ENCODE measurements at places on chromosomes 2 and 18. TPM values are rescaled to one million over a fixed set of nuclear protein-coding genes. Genes with fewer than 3 reads are reported as not detected.

TCF23 gene
- 0.63 TPM for total RNA-seq

MRO gene
- total RNA-seq, result 1.7 TPM

SATB2 gene
- total RNA-seq, result 1.9 TPM

CD8B2 gene
- total RNA-seq, result not detected

GALR1 gene
- not detected for total RNA-seq

PRKAG3 gene
- total RNA-seq, result 70.2 TPM

SS18 gene
- 13.5 TPM for total RNA-seq

DNA sequence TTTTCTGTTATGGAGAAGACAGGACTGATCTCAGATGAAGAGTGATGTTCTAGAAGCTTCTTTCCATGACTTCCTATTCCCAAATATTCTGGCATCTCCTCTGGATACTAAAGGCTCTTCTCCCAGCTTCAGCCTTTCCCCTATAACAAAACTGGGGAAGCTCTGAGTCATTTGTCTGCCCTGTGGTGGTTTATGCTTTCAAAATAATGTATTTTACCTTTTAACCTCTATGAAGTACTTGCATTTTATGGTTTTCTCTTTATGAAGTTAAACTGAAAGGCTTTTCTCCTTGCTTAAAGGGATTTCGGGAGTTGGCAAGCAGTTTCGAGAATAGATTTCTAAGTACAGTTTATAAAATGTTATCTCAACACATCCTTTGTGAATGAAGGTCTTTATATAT is 104.4 kb downstream of the TANC1 start:
- no peak for DNase-seq

DNA sequence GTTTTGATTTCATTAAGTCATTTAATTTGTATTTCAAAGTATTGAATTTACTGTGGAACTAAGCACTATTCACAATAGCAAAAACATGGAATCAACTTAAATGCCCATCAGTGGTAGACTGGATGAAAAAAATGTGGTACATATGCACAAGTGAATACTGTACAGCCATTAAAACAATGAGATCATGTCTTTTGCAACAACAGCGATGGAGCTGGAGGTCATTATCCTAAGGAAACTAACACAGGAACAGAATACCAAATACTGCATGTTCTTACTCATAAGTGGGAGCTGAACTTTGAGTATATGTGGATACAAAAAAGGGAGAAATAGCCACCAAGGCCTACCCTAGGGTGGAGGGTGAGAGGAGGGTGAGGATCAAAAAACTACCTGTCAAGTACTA is 164.4 kb downstream of the BABAM2 start:
- DNase-seq, result no peak

DNA sequence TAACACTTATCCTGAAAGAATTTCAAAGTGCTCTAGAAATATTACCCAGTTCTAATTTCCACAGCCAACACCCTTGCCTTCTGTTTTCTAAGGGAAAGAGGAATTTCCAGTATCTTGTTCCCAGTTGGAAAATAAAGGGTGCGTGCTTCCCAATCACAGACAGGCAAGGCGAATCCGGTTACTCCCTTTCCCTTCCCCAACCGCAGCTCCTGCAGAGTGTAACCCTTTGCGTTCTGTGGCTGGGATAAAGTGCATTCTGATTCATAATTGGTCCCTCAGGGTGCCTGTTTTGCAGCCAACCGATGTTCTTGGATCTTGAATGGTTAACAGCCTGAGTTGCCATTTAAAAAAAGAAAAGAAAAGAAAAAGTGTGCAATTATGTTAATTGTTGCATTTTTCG is 40.6 kb upstream of the PGAP1 start:
- DNase-seq, result no peak

DNA sequence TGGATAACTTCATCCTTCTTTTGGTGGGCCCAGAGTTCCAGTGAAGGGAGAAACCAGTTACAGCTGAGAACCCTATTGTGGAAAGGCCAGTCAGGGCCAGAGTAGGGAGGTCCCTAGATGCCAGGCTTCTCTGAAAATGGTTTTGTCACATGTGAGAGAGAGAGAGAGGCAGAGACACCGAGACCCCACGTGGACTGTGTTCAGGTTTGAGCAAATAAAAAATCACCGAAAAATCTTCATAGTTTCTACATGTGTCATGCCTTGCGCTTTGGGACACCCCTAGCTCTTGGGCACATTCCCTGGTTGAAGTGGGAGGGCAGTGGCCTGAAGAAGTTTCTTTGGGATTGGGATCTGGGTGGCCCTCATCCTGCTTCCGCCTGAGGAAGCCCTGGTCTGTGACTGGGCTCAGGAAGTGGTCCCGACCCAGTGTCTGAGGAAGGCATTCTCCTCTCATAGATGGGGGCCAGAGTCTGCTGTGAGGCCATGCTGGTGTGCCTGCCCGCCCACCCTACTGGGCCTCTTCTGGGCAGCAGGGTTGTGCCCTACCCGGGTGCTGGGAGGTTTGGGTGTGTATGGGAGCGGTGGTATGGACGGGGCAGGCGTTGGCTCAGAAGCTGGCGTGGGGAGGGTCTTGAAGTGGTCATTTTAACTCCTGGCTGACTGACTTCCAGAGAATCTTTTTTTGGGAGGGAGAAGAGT is 16.1 kb downstream of the NCK2 start:
- DNase-seq, result no peak

- DNase-seq, result no peak
Measured at GRCh38 chr2:74835831-74836674, 2.1 kb downstream of the HK2 start.

- no peak for DNase-seq
Measured at GRCh38 chr18:70194227-70194890, 11.1 kb downstream of the RTTN start.

- DNase-seq, result no peak
Measured at GRCh38 chr2:10392951-10393639, 55.0 kb downstream of the ODC1 start.

GRCh38 chr2:104654811-104655210 is 199.1 kb upstream of the POU3F3 start:
- no peak for DNase-seq

- DNase-seq, result peak; percentile 81
Measured at GRCh38 chr2:25938345-25938744, 44.0 kb downstream of the KIF3C start.

GRCh38 chr2:173659509-173659908 is 304.8 kb downstream of the CDCA7 start:
- DNase-seq, result no peak

- no peak for DNase-seq
Measured at GRCh38 chr2:107462181-107462580, 364.5 kb upstream of the RGPD4 start.

DNA sequence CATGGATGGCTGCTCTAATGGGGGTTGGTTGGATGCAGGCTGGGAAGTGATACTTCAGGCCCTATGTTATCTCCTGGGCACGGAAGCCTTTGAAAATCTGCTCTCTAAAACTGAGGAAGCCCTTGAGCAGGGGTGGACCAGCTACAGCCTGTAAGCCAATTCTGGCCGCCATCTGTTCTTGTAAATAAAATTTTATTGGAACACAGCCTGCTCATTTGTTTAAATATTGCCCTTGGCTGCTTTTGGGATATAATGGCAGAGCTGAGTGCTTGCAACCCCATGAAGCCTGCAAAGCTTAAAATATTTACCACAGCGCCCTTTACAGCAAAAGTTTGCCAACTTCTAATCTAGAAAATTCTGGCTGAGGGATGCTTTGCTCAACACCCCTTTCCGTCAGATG is 11.9 kb upstream of the IGFBP2 start:
- no peak for DNase-seq

GRCh38 chr2:44392338-44392943 is 30.7 kb downstream of the CAMKMT start:
- no peak for DNase-seq

GRCh38 chr2:5911718-5912117 is 219.5 kb downstream of the SOX11 start:
- no peak for DNase-seq

DNA sequence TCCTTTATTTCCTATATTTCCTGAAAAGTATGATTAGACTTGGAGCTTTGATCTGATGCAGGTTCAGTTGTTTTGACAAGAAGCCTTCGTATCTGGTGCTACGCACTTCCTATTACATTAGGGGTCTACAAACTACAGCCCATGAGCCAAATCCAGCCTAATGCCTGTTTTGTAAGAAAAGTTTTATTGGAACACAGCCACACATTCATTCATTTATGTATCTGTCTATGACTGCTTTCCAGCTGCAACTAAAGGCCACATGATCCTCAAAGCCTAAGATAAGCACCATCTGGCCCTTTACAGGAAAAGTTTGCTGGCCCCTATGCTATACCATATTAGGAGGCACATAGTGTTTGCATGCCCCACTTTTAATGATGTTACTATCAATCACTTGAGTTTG is 26.0 kb downstream of the EIF2AK3 start:
- DNase-seq, result no peak

DNA sequence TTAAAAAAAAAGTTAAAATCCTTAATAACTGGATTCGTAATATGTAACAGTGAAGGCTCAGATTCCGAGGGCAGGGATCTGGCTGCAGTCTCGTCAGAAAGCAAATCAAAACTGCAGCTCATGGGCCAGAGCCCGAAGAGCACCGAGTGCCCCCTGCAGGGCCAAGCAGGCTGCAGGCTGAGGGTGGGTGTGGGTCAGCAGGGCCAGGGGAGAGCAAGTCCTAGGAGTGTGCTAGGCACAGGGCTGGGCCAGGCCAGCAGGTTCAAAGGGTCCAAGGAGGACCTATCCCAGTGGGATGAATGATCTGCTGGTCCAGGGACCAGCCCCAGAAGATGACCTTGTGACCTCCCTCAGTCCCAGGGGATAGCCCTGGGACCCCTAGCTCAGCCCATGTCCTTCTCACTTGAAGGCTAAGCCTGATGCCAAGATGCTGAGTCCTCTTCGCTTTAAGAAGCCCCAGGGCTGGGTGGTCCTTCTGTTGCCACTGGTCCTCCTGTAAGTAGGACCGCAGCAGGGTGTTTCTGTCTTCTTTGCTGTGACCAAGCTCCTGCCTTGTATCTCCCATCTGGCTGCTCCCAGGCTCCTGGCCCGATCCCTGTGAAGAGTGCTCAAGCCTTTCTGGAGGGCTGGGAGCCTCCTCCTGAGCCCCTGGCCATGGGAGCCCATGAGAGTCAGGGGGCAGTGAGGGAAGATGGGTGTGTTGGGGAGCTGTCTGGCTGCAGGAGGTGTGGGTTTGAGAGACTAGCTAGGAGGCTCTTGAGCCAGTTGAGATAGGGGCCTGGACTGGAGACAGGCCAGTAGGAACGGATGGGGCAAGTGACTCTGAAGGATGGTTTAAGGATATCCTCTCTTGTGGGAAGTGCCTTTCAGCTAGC is 150.7 kb downstream of the DYSF start:
- DNase-seq, result peak; percentile 10

DNA sequence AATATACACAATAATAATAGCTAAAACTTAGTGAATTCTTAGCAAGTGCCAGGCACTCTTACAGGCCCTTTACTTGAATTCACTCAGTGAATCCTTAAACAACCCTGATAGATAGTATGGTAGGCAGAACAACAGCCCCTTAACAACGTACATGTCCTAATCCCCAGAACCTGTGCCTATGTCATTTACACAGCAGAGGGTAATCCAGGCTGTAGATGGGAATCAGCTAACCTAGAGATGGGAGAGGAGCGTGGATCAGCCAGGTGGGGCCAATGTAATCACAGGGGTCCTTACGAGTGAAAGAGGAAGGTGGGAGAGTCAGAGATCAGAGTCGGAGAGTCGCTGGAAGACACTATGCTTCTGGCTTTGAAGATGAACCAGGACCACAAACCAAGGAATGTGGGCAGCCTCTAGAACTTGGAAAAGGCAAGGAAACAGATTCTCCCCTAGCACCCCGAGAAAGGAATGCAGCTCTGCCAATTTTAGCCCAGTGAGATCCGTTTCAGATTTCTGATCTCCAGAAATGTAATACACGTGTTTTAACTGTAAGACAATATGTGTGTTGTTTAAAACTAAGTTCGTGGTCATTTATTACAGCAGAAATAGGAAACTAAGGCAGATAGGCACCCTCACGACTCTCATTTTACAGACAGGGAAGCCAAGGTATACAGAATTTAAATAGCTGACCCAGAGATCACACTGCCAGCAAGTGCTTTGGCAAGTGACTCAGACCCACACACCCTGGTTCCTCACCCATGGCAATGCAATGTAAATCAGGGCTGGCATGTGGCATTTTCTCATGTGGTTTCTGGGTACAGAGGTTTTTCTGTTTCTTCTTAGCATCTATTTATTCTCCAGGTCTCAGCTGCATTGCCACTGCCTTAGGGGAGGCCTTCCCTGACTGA is 68.9 kb downstream of the DOCK10 start:
- no peak for DNase-seq

Data from psoas muscle (tissue), 8 donors.